Central memory CD8-positive, alpha-beta T cell (primary cell): ENCODE measurements at places on chromosomes 7 and 10.

- no peak for DNase-seq
Observed at GRCh38 chr10:127984945-127985344, 78.0 kb downstream of the PTPRE start.

- DNase-seq, result no peak
Observed at GRCh38 chr10:104429846-104430245, 76.2 kb downstream of the CFAP58 start.

DNA sequence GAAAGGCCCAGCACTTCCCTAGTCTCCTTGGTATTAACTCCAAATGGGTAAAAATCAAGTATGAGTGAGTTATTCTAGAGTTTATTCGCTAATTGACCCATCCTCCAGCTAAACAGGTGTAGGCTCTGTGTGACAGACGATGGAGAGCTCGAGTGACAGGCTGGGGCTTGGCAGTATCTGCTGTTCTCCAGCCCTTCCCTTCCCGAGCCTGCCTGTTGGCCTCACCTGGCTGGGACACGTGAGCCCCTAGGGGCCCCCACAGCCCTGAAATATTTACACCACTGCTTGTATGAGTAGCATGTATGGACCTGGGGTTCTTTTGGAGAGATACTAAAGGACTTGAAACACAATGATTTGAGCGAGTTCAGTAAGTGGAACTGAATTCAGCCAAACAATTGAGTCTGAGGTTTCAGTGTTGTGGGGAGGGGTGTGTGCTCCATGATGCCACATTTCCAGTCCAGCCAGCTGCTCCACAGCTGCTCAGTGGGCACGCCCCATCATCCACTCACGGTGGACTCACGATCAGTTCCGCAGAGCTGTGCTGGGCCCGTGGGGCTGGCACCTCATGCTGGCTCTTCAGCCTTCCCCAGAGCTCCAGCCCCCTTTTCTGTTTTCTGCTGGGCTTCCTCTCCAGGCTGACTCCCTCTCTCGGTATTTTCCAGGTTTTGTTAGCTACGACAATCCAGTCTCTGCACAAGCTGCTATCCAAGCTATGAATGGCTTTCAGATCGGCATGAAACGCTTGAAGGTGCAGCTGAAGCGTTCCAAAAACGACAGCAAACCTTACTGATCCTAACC, 283.0 kb downstream of the USP6NL start:
- DNase-seq, result no peak

GRCh38 chr7:265998-266850, 23.7 kb upstream of the FOXL3 start:
- no peak for DNase-seq

- DNase-seq, result no peak
Observed at GRCh38 chr10:76111986-76112825, 680.8 kb downstream of the LRMDA start.

- DNase-seq, result no peak
Observed at GRCh38 chr10:93993414-93993781, 333 bp upstream of the PLCE1 start.

- no peak for DNase-seq
Observed at GRCh38 chr7:8965177-8965576, 531.8 kb downstream of the NXPH1 start.

DNA sequence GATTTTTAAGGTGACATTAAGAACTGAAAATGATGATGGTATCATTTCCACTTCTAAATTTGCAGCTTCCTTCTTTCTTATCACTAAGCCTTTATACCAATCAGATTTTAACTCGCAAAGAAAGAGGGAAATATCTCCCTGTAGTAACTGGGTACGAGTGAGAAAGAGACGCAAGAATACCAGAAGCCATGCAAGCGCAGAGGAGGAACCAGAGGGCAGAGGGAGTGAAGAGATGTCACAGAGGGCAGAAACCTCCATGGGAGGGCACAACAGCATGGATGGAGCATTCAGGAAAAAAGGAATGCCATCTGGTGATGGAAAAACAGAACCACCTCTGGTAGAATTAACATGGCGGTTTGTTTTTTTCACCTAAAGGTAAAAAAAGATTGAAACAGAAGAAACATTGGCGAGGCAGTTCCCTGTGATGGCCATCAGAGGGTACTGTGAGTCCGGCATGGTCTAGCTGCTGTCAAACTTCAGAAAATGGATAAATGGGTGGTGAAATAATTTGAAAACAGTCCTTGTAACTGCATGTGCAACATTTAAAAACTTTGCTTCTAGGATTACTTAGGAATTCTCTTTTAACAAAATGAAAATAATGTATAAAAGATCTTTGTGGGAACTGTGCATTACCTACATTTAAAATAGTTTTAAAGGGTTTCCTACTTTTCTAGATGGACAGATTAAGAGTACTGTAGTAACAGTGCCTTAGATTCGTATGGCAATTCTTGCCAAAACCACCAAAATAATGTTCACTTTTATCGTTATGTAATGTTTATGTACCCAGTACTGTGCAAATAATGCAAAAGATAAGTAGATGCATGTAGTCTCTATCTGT, 91.8 kb downstream of the ARHGAP12 start:
- DNase-seq, result no peak

DNA sequence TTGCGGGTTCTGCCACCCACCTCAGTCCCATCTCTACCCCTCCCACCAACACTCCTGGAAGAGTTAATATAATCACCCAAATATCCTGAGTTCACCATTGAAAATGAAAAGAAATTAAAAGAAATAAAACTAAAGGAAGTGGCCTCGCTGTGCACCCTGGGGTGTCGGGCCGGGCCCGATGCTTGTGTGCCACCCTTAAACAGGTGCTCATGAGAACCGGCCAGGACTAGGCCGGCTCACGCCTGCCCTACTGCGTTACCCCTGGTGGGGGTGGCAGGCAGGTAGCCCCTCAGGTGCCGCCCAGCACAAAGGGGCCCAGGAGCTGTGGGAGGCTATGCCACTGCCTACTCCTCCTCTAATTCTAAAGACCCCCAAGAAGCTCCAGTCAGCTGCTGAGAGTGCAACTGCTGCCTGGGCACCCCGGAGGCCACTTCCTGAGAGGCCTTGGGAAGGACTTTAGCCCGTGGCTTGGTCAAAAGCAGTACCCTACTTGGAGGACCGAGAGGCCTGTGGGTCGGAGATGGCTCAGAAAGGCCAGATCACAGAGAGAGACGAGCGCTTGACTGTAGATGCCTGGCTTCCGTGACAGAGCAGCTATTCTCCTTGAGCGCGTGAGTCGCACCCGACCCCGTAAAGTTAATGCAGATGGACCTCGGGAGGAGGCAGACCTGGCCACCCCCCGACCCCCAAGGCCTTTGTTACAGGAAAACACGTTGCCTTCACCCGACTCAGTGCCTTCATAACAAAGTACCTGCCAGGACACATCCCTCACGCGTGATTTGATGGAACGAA, 51.0 kb upstream of the PPP2R2D start:
- no peak for DNase-seq

DNA sequence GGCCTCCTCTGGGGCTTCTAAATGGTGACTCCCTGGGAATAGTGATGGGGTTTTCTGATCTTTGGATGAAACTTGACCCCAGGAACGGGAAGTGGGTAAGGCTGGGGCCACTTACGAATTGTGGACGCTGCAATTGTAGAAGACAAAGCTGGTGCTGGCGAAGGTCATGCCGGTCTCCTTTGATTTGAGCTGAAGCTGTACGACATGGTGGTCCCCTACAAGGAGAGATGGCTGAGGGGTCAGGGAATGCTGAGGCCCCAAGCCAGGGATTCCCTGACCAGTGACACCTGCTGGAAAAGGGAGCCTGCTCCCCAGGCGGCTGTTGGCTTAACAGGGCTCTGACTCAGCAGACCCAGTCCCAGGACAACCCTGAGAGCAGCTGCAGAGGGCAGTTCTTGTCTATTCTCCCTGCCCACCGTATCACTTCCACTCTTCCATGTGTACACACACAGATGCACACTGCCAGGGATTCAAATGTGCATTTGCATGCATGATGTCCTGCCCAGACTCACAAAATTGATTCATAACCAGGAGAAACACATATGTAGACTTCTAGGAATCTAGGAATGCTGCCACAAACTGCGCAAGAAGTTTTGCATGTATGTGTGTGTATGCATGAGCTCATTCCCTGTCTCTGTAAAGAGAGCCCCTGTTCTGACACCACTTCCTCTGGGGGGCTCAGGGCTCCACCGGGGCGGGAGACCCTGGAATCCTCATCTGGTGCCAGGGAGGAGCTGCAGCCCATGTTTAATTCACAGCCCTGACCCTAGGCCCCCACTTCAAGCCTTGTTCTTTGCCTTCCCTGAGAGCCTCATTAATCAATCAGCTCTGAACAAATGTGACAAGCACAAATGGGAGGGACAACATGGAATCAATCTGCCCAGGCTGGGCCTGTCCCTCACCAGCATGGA, 350.0 kb downstream of the PLXNA4 start:
- DNase-seq, result no peak

DNA sequence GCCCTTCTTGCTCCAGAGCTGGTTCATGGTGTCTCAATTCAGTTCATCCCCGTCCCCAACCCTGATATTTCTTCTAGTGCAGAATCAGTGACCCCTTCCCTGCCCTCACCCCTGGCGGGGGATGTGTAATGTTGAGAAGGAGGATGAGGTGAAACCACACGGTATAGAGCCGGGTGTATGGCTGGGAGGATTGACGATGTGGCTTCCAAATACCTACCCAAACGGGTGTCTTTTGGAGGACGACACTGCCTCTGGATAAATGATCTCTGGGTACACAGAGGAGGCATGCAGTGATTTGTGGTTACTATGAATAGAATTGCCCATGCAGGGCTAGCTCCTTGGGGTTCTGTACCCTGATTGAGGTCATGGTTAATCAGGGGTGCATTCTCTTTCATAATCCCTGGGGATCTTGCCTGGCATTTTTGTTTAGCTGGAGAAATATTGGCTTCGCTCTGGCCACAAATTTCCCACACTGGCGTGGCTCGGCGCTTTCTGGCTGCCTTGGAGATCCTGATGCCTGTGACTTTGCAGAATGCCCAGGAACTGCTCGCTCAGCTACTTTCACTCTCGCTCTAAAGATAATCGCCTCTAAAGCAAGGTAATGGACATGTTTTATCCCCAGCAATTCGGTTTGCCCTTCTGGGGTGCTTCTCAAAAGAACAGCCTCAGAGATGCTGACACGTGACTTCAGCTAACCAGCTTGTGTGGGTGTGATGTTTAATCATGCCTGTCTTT, 89.2 kb downstream of the RBM20 start:
- DNase-seq, result no peak

GRCh38 chr10:129622736-129623135, 155.7 kb downstream of the MGMT start:
- no peak for DNase-seq
